ENCODE measurements at places on chromosomes 11 and 22.
A peak's percentile ranks its signal among the peaks of the same experiment; 100 is the strongest.

GRCh38 chr11:10486161-10486840, 31.2 kb downstream of the AMPD3 start:
- DNase-seq: no peak

GRCh38 chr22:37309211-37310074, 27.1 kb downstream of the CYTH4 start:
- DNase-seq: no peak

DNA sequence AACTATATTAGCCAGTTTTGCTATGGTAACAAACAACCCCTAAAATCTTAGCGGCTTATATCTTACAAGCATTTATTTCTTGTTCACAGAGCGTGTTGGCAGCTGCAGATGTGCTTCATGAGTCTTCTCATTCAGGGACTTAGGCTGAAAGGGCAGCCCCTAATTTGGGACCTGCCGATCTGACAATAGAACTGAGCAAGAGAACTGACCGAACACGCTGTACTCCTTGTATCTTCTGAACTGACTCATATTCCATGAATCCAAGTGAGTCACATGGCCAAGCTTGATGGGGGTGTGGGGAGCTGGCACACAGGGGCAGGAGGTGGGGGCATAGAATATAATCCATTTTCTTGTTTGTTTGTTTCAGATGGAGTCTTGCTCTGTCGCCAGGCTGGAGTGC, 481.7 kb upstream of the CADM1 start:
- no peak for DNase-seq

DNA sequence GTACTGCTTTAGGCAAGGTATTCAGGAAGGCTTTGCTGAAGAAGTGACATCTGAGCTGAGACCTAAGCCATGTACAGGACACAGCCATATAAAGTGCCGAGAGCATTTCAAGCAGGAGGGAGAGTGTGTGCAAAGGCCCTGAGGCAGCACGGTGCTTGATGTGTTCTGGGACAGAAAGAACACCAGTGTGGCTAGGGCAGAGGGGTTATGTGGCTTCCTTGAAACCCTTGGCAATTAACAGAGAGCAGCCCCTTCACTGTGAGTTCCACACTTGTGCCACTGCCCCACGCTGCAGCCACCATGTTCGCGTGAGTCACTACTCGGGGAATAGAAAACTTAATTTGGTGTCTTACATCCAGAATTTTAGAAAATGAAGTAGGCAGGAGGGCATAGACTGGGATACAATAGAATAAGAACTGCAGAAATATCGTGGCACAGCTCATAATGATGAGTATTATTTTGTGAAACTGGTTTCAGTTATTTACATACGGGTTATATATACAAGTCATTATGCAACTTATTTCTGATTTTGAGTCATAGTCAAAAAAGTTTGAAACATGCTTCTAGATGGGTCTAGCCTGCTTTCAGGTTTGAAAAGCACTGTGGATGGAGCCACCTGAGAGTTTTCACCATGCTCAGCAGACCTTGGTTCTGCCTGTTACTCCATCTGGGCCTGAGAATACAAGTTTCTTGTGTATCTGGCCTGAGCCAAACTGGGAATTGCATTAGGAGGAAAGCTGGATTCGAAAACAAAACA, 11.8 kb downstream of the IL10RA start:
- DNase-seq: no peak

GRCh38 chr11:134069426-134070341, 812 bp downstream of the JAM3 start:
- peak; percentile 49 for DNase-seq

- DNase-seq: no peak
These were observed 21.0 kb upstream of the OR5AK2 start for GRCh38 chr11:56967726-56968125.

GRCh38 chr11:40290171-40290631, 1169.3 kb downstream of the LRRC4C start:
- no peak for DNase-seq

DNA sequence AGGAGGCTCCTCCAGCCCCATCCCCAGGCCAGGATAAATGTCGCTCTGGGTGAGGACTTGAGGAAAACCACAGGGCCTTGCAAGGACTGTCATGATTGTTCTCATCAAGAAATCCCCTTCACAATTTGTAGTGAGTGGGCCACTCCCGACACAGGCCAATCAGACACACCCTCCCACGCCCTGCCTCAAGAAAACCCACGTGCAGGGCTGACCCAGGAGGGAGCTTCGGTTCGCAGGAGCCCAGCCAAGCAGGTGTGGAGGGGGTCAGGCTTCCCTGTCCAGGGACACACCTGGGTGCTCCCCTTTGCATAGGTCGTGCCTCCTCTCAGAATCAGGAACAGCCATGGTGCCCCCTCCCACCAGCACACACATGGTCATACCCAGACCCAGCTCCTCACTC, 43.2 kb downstream of the SHANK2 start:
- DNase-seq: no peak

All from DMS79 treated with DMSO at 0.1 percent for 48 hours (cell line).